Left lobe of liver (tissue), 2 donors: ENCODE measurements at places on chromosomes 6 and 20. TPM values are rescaled to one million over a fixed set of nuclear protein-coding genes. Genes with fewer than 3 reads are reported as not detected.

DNA sequence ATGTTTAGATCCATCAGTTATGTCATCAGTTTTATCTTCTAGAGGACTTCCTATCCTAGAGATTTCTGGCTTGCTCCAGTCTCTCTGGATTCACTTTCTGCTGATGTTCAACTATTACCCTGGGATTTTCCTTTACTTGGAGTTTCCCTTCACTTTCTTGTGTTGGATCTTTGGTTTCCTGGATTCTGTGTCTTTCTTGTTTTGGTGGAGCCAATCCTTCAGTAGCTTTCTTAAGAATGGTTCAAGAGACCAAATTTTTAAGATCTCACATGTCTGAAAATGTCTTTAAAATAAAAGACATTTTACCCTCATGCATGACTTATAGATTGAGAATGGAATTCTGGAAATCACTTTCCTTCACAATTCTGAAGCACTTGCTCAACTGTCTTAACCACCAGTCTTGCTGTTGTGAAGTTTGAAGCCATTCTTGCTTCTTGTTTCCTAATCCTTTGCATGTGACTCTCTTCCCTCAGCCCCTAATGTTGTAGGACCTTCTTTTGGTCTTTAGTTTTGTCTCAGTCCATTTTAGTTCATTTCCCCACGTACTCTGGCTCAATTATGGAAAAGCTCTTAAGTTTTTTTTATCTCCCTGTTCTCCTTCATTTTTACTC is 87.9 kb downstream of the ARID1B start:
- no peak for DNase-seq

Gene PMEPA1
- 5.2 TPM for total RNA-seq

DNA sequence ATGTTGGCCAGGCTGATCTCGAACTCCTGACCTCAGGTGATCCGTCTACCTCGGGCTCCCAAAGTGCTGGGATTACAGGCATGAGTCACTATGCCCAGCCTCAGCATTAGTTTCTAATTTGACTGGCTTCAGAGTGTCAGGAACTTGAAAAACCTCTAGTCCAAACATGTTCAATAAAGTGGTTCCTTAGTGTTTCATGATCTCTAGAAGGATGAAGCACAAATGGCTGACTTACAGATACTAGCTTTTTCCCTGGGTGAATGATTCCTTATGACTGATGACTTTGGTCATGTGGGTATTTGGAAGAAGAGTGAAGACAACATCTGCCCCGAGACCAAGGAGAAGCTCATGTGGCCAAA is 16.4 kb downstream of the GLYATL3 start:
- DNase-seq: no peak

Gene SYCP2
- total RNA-seq: 0.35 TPM

DNA sequence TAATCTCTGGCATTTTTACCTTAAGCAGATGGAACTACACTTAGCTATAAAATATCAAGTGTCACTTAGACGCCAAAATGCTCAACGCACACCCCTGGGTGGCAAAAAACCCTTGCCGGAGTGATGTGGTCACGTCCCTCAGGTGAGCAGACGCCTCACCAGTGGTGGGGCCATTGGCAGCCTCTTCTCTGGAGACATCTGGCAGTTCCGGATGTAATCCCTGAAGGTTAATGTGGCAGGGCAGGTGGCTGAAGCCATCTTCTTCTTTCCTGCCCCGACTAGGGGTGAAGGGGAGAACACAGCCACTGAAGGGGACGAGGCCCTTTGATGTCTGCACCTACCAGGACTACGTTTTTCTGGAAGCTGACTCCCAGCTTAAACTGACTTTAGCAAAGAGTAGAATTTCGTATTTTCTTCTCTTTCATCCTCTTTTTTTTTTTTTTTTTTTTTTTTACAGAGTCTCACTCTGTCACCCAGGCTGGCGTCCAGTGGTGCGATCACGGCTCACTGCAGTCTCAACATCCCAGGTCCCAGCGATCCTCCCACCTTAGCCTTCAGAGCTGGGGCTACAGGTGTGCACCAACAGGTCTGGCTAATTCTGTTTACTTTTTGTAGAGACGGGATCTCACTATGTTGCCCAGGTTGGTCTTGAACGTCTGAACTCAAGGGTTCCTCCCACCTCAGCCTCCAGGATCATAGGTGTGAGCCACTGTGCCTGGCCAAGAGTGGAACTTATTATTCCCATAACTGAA is 152.1 kb downstream of the TTLL2 start:
- DNase-seq: no peak

- no peak for DNase-seq
These were observed 31.7 kb upstream of the UBR2 start for GRCh38 chr6:42532038-42532669.

DNA sequence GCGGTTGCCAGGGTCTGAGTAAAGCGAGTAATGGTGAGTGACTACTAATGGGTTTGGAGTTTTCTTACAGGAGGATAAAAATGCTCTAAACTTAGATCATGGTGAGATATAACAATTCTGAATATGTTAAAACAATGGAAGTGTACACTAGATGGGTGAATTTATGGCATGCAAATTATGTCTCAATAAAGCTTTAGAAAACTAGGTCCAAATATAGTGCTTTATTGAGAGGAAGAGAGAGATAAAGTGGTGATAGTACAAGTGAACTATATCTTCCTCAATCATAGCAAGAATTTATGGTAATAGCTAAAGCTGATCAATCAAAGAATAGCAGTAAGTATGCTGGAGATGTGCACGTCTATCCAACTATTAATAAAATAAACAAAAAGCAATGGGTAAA is 23.9 kb downstream of the SRPK1 start:
- DNase-seq: no peak

DNA sequence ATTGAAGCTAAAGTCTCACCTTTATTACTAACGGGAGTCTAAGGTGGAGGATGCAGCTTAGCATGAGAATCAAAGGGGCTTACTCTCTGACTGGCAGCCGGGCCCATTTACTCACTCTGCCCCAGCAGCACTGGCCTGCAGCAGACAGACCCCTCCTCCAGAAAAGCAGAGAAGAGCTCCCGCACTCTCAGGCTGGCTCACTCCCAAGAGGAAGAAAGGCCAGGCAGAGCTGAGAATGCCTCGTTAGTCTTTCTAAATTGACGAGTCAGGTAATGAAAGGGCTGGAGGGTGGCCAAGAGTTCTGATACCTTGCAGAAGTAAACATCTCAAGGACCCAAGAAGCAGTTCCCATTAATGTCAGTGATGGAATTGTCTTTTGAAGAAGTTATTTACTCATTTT is 44.5 kb upstream of the IL20RA start:
- DNase-seq: no peak
